MG63 (cell line): ENCODE measurements at places on chromosomes 1 and 21.

DNA sequence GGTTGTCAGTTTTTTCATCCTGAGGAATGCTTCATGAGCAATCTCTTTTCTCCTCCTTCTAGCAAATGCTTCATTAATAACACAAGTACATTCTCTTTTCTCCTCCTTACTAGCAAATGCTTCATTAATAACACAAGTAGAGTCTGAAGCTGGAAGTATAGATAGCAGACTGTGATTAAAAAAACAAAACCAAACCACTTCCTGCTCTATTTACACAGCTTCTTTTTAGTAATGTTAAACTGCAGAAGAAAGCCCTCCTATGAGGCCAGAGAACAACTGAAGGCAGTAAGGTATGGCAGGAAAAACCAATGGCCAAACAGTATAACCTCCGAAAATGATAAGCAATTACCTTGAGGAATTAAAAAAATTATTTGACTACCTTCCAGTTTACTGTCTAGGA, 90.1 kb downstream of the ZSWIM5 start:
- no peak for DNase-seq

DNA sequence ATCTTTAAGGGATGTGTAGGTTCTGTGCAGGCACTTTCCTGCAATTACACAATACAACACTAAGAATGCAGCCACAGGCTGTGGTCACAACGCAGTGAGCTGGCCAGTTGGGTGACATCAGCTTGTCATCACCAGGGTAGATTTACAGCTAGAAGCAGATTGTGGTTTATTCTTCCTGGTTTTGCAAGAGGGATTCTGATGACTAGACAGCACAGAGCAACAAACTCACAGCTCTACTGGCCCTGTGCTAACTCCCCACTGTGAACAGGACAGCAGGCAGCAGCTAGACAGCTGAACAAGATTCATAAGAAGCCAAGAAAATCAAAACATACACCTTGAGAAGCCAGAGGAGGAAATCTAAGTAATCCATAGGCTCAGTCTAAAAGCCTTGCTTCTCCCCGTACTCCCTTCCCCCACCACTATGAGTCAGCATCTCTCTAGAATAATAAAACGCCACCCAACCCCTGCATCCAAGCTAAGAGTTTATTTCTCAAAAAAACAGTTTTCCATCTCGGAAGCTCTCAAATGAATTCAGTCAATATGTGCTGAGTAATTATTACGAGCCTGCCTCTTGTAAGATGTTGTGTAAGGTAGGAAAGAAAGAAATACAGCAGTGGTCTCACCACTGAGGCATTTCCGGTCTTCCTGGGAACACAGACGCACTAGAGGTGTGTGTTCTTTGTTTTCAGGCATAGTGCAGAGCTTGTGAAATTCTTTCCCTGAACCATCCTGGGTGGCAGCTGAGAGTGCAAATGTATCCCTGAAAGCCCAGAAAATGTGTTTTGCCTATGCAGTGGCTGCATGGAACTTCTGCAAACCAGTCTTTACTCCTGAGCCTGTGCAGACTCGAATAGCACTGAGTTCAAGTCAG, 162.8 kb downstream of the NTPCR start:
- DNase-seq = peak; percentile 97

DNA sequence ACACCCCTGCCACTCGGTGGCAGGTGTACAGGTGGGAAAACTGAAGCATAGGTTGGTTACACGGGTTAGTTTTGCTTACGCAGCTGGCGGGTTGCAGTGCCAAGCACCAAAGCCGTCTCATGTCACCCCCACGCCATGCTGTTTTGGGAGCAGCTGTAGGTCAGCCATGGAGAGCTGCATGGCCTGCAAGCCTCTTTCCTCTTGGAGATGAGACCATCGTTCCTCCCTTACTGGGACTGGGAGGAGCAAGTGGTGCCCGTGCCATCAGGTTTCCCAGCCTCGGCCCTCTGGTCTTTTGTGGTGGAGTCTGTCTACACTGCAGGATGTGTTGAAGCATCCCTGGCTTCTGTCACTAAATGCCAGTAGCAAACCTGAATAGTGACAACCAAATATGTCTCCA, 46.9 kb downstream of the AJAP1 start:
- no peak for DNase-seq

DNA sequence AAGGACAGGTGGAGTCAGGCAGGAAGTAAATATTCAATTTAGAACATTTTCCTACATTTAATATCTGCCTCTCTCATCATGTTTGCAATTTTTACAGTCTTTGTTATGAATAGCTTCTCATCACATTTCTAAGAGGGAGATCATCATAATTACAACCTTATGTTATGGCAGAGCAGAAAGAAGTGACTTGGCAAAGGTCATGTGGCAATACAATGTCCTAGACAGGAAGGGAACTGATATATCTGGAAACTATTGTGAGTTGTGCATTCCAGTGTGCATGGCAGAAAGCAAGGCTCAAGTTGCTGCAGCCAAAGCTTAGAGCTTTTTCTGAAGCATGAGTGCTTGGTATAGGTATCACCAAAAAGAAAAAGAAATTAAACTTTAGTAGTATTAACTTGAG, 43.8 kb upstream of the PRRX1 start:
- no peak for DNase-seq

DNA sequence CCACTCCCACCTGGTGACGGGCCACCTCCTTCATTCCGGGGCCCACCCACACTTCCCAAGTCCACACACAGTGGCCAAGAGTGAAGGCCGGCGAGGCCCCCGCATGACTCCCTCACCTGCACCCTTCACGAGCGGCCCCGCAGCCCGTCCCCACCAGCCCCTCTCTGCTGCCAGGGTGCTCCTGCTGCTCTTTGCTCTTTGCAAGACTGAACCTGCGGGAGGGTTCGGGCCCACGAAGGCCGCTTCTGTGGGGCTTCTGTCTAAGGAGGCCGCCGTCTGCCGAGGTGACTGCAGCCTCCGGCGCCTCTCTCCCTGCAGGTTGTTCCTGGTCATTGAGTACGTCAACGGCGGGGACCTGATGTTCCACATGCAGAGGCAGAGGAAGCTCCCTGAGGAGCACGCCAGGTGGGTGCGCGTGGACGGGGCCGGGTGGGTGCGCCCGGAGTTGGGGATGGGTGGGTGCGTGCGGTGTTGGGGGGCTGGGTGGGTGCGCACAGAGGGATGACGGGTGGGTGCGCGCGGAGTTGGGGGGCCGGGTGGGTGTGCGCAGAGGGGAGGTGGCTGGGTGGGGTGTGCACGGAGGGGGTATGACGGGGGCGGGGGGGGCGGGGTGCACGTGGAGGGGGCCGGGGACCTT, 25.3 kb downstream of the FAAP20 start:
- no peak for DNase-seq

- DNase-seq = no peak
Observed at GRCh38 chr21:33136847-33137502, 67.0 kb downstream of the OLIG1 start.

- DNase-seq = peak; percentile 77
Observed at GRCh38 chr1:225508538-225509375, 80.9 kb upstream of the LBR start.

GRCh38 chr1:116139592-116140134, 28.5 kb downstream of the MAB21L3 start:
- no peak for DNase-seq

DNA sequence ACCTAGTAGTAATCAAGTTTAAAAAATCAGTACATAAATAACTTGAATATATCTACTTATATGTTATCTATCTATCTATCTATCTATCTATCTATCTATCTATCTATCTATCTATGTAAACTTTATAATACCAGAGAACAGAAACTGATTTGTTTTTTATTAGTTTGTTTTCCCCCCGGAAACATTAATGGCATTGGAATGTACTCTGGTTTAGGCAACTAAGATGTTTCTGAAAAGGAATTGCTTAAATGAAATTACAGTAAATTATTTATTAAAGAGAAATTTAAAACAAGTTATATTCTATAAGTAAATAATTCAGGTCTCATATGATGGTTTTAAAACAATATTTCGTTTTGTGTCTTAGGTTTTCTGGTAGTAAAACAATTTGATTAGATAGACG, 681.0 kb upstream of the ADAMTS5 start:
- DNase-seq = no peak

- DNase-seq = no peak
Observed at GRCh38 chr1:77100875-77101274, 118.4 kb downstream of the PIGK start.

- no peak for DNase-seq
Observed at GRCh38 chr1:145719230-145720079, at the start of gene CD160. Gene CD160 (plus strand): TSS chr1:145719499. CDS start chr1:145728328, 8,829 bp downstream.

DNA sequence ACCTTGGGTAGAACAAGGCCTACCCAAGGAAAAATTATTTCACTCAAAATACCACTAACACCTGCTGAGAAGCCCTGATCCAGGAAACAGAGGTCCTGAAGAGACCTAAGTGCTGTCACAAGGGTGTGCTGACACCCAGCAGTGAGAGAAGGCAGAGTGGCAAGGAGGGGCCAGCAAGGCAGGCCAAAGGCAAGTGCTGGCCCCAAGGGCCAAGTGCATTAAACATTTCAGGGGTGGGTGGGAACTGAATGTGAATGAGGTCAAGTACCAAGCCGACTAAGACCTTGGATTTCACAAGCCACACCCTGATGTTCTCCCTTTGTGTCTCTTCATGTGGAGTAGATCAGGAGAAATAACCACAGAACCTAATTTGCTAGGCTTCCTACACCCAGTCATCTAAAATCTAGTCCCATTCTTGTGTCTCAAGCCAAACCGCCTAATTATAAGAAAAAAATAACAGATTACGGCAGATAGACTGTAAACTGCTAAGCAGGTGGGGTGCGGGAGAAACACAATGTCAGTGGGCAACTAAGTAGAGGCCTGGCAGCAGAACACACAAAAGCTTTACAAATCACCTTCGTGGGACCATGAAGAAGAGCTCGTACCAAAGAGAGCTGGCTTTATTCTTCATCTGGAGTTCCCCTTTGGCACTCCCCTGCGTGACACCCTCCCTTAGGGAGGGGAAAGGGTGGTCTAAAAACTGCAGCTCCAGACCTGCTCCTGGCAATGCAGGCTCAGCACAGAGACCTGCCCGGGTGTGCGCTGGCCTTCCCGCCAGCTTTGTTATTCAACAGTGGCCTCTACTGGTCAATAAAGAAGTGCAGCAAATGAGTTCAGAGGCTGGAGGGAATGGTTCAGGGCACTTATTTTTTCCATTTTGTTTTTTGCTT, 8.7 kb downstream of the UBE2G2 start:
- DNase-seq = peak; percentile 27

- no peak for DNase-seq
Observed at GRCh38 chr1:66940981-66941380, 16.2 kb downstream of the MIER1 start.

- no peak for DNase-seq
Observed at GRCh38 chr21:18178509-18178908, 66.1 kb upstream of the CHODL start.

DNA sequence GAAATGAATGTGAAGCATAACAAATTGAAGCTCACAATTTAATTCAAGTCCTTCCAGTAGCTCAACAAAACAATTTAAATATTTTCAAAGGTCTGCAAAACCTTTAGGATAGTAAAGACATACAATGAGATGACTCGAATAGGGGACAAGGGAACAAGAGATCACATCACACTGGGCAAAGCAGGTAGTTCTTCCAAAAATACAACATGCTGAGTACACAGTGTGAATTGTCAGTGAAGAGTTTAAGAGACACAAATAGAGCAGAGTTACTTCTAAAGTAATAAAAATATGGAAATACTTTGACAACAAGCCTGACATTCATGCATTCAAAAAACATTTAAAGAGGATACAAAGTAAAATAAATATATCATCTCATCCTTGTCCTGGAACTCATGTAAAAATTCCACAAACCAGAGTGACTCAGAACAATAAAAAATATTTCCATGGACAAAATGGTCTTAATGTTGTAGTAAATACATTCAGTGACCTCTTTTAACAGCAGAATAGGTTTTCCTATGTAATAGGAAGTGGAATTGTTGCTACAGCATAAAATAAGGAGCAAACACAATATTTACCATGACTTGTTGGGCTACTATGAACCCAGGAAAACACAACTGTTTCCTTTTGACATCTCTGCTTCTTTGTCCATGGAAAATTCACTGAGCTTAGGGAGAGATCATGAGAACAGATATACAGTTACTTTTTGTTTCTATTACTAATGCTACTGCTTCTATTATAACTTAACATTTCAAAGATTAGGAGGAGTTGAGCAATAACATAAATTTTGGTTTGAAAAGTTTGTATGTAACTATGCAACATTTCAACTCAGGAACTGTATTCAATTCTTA, 83.7 kb upstream of the BCL10 start:
- no peak for DNase-seq

DNA sequence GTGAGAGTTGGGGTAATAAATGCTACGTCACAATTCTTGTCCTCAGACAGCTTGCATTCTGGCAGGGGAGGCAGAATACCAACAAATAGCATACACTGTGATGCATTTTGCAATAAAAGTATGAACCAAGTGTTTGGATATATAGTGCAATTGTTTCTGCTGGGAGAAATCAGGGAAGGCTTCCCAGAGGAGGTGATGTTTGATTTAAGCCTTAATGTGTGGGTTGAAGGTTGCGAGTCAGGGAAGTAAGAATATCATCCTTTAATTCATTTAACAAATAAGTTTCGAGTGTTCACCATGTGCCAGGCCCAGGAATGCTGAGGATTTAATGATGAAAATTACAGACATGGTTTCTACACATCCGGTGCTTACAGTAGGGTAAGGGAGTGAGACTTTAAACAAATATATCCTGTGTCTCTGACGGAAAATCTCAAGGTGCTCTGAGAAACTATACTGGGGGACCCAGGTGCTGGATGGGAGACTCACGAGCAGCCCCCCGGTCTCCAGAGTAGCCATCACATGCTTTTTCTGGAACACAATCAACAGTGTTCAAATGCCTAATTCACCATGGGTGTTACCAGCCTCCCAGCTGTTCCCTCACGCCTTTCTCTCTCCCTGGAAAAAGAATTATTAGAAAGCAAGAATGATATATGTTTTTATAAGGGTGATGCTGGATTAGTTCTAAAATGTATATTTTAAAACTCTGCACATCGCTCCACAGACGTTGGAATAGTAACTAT, 31.7 kb downstream of the RASSF5 start:
- DNase-seq = no peak

DNA sequence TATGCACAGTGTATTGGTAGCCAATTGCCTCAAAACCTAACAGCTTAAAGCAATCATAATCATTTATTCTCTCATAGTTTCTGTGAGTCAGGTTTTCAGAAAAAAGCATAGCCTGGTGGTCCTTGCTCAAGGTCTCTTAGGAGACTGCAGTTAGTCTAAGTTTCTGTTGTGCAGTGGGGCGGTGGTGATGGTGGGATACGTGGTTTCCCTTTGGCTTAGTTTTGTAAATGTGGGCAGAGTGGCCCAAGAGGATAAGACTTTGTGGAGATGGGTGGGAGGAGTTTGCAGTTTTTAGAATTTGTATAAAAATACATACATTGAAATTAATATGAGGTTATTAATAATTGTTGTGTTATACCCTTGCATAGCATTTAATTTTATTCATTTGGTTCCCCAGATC, 68.6 kb downstream of the NOS1AP start:
- no peak for DNase-seq

- no peak for DNase-seq
Observed at GRCh38 chr1:43902058-43902831, 31.4 kb upstream of the ARTN start.

DNA sequence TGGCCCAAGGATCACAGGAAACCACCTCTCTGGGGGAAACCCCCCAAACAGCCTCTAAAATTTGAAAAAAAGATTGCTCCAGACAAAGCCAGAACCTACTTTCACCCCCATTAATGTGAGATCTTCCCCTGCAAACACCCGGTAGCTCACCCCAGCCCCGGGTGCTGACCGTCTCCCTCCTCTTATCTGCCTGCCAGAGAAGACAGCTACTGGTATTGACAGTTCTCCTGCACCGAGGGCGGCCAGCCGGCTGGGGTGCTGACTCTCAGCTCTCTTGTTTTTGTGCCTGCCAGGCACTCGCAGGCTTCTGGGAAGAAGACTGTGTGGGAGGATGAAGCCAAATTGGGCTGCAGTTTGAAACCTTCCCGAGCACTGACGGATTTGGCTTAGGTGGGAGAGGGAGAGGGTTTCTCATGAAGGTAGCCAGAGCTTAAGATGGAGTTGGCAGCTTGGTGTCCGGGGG, 48.2 kb downstream of the RASSF5 start:
- no peak for DNase-seq
